A549 treated with ZK216348 at 1 μM for 4 hours (cell line): ENCODE measurements at places on chromosomes 5 and 9. TPM values are rescaled to one million over a fixed set of nuclear protein-coding genes. Genes with fewer than 3 reads are reported as not detected.

The APBA1 gene
- 0.12 to 1.1 TPM (median 0.16 TPM) in 5 replicates for total RNA-seq

The PCDHGA3 gene
- not detected in 5 replicates for total RNA-seq

The MEIKIN gene
- total RNA-seq, result not detected in 5 replicates

The GABRA6 gene
- not detected in 5 replicates for total RNA-seq
